Activated CD8-positive, alpha-beta T cell treated with anti-CD3 and anti-CD28 coated beads, Interleukin-2, amount 10 ng/mL, durations not matched to agents 7 days and 5 days (primary cell): ENCODE measurements at places on chromosomes 5 and 9. TPM values are rescaled to one million over a fixed set of nuclear protein-coding genes. Genes with fewer than 3 reads are reported as not detected.

The PCDHB14 gene
- total RNA-seq: not detected

DNA sequence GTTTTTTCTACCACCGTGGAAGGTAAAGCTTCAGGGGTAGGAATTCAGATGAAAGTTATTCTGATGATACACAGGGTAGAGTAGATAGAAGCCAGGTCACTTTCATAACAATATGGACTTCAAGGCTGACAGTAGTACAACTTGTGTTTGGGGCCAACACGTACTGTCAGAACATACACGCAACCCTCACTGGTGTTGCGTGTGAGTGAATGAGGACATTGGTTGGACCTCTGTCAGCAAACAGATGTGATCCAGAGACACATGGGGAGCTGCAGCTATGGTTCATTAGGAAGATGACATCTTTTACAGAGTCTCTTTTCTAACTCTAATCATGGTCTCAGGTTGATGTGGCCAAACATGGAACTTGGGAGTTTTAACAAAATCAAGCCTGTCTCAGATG, 70.1 kb upstream of the MOCS2 start:
- DNase-seq: no peak
- no peaks in the 10 kb centered on the region for H3K4me1 ChIP-seq
- H3K27ac ChIP-seq: no peak overlapping the region
- no peak overlapping the region for H3K4me3 ChIP-seq

DNA sequence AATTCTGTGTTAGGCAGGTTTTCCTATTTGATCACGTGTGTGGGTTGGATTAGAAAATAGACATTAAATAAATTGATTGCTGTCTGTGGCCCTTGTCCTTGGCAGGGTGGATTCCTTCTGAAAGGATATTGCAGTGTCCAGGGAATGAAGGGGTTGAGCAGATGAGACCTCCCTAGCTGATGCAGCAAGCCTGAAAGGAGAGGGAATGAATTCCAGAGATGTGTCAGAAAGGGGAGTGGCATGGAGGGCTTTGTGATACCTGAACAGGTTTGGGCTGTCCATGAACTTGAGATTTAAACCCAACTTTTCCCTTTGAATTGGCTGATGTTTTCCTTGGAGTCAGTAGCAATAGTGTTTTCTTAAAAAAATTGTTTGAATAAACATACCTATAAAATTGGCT, 66.8 kb downstream of the ADCY2 start:
- H3K4me1 ChIP-seq: no peaks in the 10 kb centered on the region
- no peaks in the 10 kb centered on the region for H3K27me3 ChIP-seq
- no peak overlapping the region for H3K4me3 ChIP-seq
- H3K27ac ChIP-seq: no peak overlapping the region
- DNase-seq: no peak

- H3K4me3 ChIP-seq: no peak overlapping the region
- peaks cover 25% of the 10 kb centered on the region for H3K4me1 ChIP-seq
- peaks cover 8% of the 10 kb centered on the region for H3K27me3 ChIP-seq
Observed at GRCh38 chr5:175475248-175475647, 3.1 kb upstream of the SFXN1 start.

DNA sequence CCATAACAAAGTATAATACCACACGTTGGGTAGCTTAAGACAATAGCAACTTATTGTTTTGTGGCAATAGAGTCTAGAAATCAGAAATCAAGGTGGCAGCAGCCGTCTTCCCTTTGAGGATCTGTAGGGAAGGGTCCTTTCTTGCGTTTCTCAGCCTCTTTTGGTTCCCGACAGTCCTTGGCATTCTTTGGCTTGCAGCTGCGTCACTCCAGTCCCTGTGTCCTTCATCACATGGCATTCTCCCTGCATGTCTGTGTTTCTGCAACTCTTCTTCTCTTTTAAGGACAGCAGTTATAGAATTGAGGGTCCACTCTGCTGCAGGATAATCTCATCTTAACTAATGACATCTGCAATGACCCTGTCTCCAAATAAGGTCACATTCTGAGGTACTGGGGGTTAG, 140.1 kb downstream of the FBXL7 start:
- H3K4me3 ChIP-seq: no peak overlapping the region
- H3K27me3 ChIP-seq: no peaks in the 10 kb centered on the region
- H3K4me1 ChIP-seq: no peaks in the 10 kb centered on the region
- no peak overlapping the region for H3K27ac ChIP-seq

The NPDC1 gene
- 20.1 TPM for total RNA-seq

DNA sequence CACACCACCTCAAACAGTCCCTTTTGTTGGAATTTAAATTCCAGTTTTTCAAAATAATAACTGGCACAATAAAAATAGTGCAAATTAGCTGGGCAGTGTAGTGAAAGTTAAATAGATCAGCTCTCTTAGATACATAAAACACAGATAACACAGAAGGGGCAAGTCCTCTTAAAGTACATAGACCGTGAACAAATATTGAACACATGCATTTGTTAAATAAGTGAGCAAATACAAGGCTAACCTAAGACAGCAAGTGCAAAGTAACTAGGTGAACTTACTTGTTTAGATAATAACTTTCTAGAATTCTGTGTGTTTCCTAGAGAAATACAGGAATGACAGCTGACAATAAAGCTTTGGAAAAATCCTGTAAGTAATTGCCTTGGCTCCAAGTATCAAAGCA, 280.1 kb downstream of the DOCK8 start:
- H3K27ac ChIP-seq: no peak overlapping the region
- no peak overlapping the region for H3K4me3 ChIP-seq
- DNase-seq: no peak
- H3K36me3 ChIP-seq: no peaks in the 10 kb centered on the region
- no peaks in the 10 kb centered on the region for H3K4me1 ChIP-seq

The PCDHB9 gene
- not detected for total RNA-seq

- no peak overlapping the region for H3K4me3 ChIP-seq
- no peaks in the 10 kb centered on the region for H3K36me3 ChIP-seq
- H3K27me3 ChIP-seq: peaks cover 7% of the 10 kb centered on the region
Observed at GRCh38 chr5:138149530-138149929, 10.3 kb upstream of the NME5 start.

The PCDHGA6 gene
- 0.08 TPM for total RNA-seq

The PCDHB7 gene
- not detected for total RNA-seq
